ENCODE measurements at places on chromosomes 3 and 15. TPM values are rescaled to one million over a fixed set of nuclear protein-coding genes. Genes with fewer than 3 reads are reported as not detected.

The CXCR6 gene
- total RNA-seq = 0.22 TPM

The GOLGA8H gene
- total RNA-seq = not detected

The MUC4 gene
- not detected for total RNA-seq

The COMMD4 gene
- total RNA-seq = 40.7 TPM

The RHCG gene
- not detected for total RNA-seq

The HRG gene
- not detected for total RNA-seq

The WDR93 gene
- total RNA-seq = 0.11 TPM

The ATP13A4 gene
- 0.11 TPM for total RNA-seq

The MASP1 gene
- total RNA-seq = 144 TPM

The OGG1 gene
- total RNA-seq = 8.3 TPM

- DNase-seq = no peak
Measured at GRCh38 chr3:145681181-145681580, 479.8 kb downstream of the PLOD2 start.

GRCh38 chr3:153680526-153680925 is 440.7 kb upstream of the ARHGEF26 start:
- no peak for DNase-seq

DNA sequence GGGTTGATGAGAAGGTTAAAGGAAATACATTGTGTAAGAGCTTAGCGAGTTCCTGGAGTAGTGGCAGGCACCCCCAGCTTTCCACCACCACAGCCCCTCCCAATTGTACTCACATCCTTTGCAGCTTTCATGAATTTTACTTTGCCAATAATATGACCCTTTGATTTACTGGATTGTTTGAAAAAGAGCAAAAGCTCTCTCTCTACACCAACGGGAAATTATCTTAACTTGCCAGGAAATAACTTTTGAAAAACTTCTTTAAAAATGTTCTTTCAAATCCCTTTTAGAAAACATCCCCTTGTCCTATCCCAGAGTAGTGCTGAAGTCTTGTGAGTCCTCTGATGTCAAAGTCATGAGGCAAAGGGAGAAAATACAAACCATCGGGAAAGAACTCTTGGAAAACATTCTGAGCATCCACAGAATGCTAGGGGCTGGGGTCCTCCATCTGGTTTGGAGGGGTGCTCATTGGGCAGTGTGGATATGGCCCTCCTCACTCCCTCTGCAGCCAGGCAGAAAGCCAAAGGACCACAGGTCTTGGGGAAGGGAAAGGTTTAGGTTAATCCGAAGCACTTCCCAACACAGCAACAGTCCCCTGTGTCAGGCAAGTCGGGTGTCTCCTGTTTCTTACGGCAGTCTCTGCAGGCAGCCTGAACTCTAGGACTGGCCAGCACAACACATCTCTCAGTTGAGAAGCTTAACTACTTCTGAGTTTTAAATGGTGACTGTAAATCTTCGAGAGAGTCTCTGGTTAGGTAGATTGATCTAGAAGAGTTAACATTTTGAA is 36.5 kb downstream of the BOC start:
- DNase-seq = no peak

- no peak for DNase-seq
Measured at GRCh38 chr3:40524222-40524567, 565 bp upstream of the ZNF621 start.

GRCh38 chr3:177197041-177197726 is at the start of gene TBL1XR1:
TBL1XR1 (minus strand) TSS chr3:177197482; CDS start chr3:177064977, 132,505 bp downstream.
- peak; percentile 93 for DNase-seq

GRCh38 chr3:76370749-76371520 is 585.6 kb upstream of the ZNF717 start:
- no peak for DNase-seq

- DNase-seq = peak; percentile 91
Measured at GRCh38 chr3:134373271-134374104, 759 bp downstream of the AMOTL2 start.

DNA sequence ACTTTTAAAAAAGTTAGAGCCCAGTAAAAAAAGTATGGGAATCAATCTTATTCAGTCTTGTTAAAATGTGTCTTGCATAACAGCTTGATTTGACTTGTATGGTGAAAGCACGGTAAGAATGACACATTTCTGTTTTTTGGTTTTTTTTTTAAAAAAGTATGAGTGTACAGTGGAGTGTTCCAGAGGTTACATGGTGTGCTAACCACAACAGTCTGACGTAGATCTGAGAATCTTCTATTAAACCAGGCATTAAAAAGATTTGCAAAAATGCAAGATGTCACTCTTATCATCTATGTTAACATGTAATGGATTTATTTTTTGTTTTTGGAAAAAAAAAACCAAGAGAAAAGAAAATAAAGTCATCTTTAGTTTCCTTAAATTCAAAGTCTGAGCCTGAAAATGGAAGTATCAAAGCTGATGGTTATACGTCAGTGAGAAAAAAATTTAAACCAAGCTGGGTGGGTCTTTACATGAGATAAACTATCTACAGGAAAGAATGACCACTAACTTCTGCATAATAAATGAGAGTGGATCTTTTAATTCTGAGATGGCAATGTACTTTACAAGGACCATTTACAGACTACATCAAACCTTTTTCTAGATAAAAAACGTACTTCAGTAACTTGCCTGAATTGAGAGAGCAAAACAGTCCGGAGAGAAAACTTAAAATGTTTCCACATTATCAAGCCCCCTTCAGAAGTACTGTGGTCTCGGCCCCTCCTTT is 1.6 kb downstream of the GABPB1 start:
- DNase-seq = no peak

DNA sequence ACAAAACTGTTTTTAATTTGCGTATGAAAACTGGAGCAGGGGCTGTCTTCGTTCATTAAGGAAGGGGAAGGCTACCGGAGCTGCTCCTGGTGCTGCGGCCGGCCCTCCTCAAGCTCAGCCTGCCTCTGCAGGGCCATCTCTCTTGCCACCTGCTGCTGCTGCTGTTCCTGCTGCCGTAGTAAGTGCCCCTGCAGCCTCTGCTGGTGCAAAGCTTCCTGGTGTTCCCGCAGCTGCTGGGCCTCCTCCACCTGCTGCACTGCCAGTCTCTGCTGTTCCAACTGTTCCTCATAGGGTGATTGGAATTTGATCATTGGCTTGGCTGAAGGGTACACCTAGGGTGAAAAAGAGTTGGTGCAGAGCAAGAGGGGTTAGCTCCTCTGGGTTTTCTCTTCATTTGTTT is 66.0 kb downstream of the GOLIM4 start:
- DNase-seq = no peak

DNA sequence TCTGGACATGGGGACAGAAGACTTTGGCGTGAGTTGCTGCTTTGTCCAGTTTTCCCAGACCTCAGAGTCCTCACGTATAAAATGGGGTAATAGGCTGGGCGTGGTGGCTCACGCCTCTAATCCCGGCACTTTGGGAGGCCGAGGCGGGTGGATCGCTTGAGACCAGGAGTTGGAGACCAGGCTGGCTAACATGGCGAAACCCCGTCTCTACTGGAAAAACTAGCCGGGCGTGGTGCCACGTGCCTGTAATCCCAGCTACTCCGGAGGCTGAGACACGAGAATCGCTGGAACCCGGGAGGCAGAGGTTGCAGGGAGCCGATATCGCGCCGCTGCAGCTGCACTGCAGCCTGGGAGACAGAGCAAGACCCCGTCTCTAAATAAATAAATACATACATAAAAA is 22.7 kb upstream of the IGF1R start:
- DNase-seq = no peak

DNA sequence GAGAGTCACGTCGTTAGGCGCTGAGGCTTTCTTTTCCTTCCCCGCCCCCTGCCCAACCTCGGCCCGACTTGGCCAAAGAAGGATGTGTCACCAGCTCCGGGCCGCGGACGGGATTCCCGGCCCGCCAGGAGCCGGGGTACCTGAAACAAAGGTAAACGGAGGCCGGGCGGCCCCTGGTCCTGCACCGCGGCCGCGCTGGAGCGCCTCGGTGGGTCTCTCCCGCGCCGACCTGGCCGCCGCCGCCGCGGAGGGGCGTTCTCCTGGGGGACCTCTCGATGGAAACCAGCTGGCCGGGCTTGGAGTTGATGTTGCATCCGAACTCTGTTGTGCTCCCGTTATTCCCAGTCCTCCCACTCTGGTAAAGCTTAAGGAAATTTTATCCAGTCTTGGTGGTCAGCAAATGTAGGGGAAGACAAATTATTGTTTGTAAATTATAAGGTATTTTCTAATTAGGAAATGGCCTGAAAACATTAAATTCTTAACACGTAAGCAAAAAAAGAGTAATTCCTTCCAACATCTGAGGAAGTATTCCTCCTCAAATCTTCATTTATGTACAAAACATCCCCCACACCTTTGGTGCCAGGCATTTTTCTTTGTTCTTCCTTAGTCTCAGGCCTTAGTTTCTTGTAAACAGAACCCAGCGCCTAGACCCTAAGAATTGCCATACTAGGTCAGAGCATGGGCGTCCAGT is 888 bp downstream of the PPP2R3A start:
- peak; percentile 70 for DNase-seq

GRCh38 chr15:48596415-48596814 is 49.1 kb downstream of the FBN1 start:
- no peak for DNase-seq

DNA sequence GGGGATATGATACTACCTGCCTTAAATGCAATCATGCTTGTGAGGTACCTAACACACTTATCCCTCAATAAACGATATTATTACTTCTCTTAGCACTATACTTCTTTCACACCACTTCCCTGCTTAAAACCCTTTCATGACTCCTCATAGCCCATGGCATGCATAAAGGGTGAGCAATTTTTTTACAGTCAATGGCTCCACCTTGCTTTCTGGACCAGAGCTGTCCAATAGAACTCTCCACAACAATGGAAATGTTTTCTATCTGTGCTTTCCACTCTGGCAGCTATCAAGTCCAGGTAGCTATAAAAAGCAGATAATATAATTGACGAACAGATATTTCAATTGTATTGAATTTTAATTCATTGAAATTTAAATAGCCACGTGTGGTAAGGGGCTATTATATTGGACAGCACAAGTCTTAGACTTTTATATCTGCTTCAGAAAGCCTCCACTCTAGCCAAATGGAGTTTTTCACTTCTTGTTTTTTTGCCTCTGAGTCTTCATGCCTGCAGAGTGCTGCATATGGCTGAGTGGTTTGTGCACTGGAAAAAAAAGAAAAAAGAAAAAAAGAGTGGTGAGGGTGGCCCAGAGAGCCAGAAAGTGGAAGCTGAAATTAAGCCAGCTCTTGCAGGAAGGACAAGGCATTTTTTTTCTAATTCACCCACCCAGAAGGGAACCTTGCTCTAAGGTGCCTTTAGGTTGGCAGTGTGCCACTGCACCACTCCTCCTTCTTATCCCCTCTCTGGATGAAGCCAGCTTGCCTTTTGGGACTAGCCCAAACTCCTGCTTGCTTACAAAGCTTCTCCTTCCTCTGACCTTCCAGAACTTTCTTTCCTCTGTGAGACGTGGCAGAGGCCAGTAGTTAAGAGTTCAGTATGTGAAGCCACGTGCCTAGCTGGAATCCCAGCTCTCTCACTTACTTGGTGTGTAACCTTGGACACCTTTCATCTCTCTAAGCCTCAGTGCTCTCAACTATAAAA is 239.0 kb upstream of the LRTM1 start:
- DNase-seq = no peak

DNA sequence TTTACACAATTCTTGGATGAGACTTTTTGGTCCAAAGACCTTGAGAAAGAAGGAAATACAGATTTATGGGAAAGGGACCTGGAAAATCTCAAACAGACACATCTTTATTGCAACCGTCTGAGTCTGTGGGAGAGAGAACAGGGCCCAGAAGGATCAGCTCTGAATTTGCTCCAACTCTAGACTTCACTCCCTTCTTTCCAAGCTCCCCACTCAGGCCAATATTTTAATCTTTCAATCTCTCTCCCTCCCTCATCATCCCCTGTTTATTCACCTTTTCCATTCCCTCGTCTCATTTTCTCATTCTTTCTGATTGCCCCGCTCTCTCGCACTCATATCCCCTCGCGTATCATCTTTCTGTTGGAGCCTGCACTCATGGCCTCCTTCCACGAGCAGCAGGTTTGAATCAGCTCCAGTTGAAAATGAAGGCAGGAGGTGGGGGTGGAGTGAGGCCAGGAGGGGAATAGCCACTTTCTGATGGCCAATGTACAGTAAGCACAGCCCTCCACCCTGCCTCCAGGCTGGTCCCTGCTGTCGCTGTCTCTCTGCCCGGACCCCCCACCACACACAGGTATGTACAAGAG is 63.6 kb upstream of the BOC start:
- no peak for DNase-seq

DNA sequence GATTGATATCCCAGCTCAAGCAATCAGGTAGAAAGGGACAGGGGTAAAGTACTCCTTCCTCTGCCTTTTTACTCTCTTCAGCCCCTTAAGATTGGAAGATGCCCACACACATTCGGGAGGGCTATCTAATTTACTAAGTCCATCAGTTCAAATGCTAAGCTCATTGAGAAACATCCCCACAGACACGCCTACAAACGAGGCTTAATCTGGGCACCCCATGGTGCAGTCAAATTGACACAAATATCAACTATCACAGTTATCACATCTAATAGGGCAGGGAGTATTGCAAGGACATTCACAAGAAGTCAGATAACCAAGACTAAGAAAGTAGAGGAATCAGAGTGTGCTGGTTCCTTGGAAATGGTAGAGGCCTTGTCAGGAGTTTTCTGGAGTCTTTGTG is 437.8 kb upstream of the AZI2 start:
- no peak for DNase-seq

GRCh38 chr15:51844747-51845426 is 15.4 kb downstream of the TMOD3 start:
- no peak for DNase-seq

- no peak for DNase-seq
Measured at GRCh38 chr3:177624528-177625495, 427.5 kb upstream of the TBL1XR1 start.

GRCh38 chr3:53597136-53597915 is 102.9 kb downstream of the CACNA1D start:
- DNase-seq = no peak

GRCh38 chr3:22377421-22377820 is 626.4 kb upstream of the ZNF385D start:
- no peak for DNase-seq

- DNase-seq = no peak
Measured at GRCh38 chr3:163159306-163159705, 1662.7 kb downstream of the OTOL1 start.

DNA sequence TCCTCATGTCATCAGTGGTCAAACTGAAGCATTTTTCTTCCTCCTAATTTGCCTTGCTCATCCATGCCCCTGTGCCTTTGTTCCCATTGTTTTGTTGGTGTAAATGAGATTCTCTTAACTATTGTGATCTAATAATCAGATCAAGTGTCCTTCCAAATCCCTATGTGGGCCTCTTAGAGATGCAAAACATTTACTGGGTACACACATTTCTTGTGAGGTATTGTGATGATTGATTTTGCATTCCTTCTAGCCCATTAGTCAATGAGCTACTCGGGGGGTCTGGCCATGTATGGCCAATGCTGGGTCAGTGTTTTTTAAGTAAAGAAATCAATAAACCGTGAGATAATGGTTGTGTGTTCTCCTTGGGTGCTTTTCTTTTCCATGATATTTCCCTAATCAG is 580.4 kb downstream of the VGLL3 start:
- DNase-seq = no peak

Measured in Right ventricle myocardium superior (tissue), 1 donor.